Uterus (tissue), 4 donors: ENCODE measurements at places on chromosomes 16 and 17. TPM values are rescaled to one million over a fixed set of nuclear protein-coding genes. Genes with fewer than 3 reads are reported as not detected.

Gene HBA2
- 375 TPM for total RNA-seq

Gene GINS2
- total RNA-seq: 2.0 TPM

DNA sequence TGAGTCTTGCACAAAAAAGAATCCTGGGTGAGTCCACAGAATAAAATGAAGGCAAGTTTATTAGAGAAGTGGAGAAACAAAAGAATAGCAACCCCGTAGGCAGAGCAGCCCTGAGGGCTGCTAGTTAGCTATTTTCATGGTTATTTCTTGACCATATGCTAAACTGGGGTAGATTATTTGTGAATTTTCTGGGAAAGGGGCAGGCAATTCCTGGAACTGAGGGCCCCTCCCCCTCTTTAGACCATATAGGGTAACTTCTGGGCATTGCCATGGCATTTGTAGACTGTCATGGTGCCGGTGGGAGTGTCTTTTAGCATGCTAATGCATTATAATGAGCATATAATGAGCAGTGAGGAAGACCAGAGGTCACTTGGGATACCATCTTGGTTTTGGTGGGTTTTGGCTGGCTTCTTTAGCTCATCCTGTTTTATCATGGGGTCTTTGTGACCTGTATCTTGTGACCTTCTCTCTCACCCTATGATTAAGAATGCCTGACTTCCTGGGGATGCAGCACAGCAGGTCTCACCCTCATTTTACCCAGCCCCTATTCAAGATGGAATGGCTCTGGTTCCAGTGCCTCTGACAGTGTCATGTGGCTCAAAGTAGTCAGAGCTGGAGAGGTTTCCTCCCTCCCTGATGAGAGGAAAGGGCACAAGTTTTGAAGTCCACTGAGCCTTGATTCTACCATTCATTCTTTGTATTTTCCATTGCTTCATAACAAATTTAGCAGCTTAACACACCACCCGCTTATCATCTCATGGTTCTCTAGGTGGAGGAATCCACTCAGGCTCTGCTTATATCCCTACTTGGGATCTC, 55.7 kb upstream of the LGALS9 start:
- no peak overlapping the region for H3K4me3 ChIP-seq
- no peaks in the 10 kb centered on the region for H3K4me1 ChIP-seq
- DNase-seq: no peak
- no peaks in the 10 kb centered on the region for H3K36me3 ChIP-seq
- H3K27ac ChIP-seq: no peak overlapping the region
- H3K27me3 ChIP-seq: no peaks in the 10 kb centered on the region

- H3K36me3 ChIP-seq: no peaks in the 10 kb centered on the region
- H3K27ac ChIP-seq: no peak overlapping the region
- no peak for DNase-seq
- no peaks in the 10 kb centered on the region for H3K27me3 ChIP-seq
- no peaks in the 10 kb centered on the region for H3K4me1 ChIP-seq
Observed at GRCh38 chr16:73891129-73891542, 405.5 kb upstream of the PSMD7 start.

- DNase-seq: peak; percentile 56
- H3K4me1 ChIP-seq: no peaks in the 10 kb centered on the region
- no peak within 1 kb of the TSS for H3K27ac ChIP-seq
- H3K36me3 ChIP-seq: no peaks in the 10 kb centered on the region
- no peaks in the 10 kb centered on the region for H3K27me3 ChIP-seq
Observed at GRCh38 chr17:38605841-38606645, at the start of gene SRCIN1. SRCIN1 (minus strand) TSS chr17:38605952; CDS start chr17:38605705, 247 bp downstream.

- no peak for DNase-seq
- no peak overlapping the region for H3K4me3 ChIP-seq
- H3K27me3 ChIP-seq: no peaks in the 10 kb centered on the region
- H3K27ac ChIP-seq: no peak overlapping the region
Observed at GRCh38 chr17:47757386-47757785, 24.4 kb downstream of the TBX21 start.

GRCh38 chr16:22075043-22075757, 17.1 kb upstream of the VWA3A start:
- H3K4me3 ChIP-seq: no peak overlapping the region
- H3K27me3 ChIP-seq: no peaks in the 10 kb centered on the region
- no peaks in the 10 kb centered on the region for H3K36me3 ChIP-seq
- H3K27ac ChIP-seq: no peak overlapping the region

GRCh38 chr16:28010671-28011070, 52.8 kb downstream of the GSG1L start:
- no peaks in the 10 kb centered on the region for H3K4me1 ChIP-seq
- H3K36me3 ChIP-seq: no peaks in the 10 kb centered on the region
- no peaks in the 10 kb centered on the region for H3K27me3 ChIP-seq
- DNase-seq: no peak

GRCh38 chr16:14196011-14196410, 124.9 kb downstream of the MRTFB start:
- no peaks in the 10 kb centered on the region for H3K27me3 ChIP-seq
- no peak overlapping the region for H3K4me3 ChIP-seq
- DNase-seq: no peak
- no peaks in the 10 kb centered on the region for H3K36me3 ChIP-seq
- H3K4me1 ChIP-seq: no peaks in the 10 kb centered on the region
